ENCODE measurements at places on chromosomes 1 and 21. TPM values are rescaled to one million over a fixed set of nuclear protein-coding genes. Genes with fewer than 3 reads are reported as not detected.
A peak's percentile ranks its signal among the peaks of the same experiment; 100 is the strongest.

Gene HDGF
- total RNA-seq: 304 TPM

- no peaks in the 10 kb centered on the region for H3K27me3 ChIP-seq
- no peak overlapping the region for H3K27ac ChIP-seq
- no peak overlapping the region for H3K4me3 ChIP-seq
- peaks cover 5% of the 10 kb centered on the region for H3K4me1 ChIP-seq
- DNase-seq: no peak
- H3K36me3 ChIP-seq: peaks cover 4% of the 10 kb centered on the region
Observed at GRCh38 chr1:196409586-196409985, 198.7 kb downstream of the KCNT2 start.

DNA sequence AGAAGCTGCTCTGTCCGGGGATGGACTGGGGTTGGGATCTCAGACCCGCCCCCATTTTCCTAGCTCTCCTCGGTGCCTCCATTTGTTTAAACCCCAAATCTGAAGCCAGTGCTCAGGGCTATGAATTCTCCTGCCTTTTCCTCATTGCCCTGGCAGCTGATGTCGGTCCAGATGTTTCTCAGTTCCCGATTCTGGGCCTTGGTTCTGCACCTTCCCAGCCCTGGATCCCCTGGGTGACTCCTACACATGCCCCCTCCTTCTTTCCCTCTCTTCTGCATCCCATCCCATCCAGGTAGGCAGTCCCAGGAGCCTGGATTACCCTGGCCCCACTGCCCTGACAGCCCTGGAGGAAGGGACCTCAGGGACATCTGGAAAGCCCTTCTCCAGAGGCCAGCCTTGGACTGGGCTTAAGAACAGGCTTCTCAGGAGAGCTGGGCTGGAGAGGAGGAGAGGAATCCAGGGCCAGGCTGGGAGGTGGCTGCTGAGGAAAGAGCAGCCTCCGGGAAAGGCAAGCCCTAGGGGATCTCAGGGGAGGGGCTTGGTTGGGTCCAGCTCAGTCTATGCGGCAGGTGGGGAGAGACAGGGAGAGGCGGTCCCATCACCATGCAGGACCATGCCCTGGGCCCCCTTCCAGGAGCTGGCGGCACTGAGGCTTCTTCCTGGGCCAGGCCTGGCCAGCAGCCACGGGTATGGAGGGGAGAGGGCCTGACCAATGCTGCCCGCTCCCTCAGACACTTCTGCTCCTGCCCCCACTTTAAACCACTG lies 6.8 kb upstream of the EPS8L3 start:
- H3K27me3 ChIP-seq: peaks cover 3% of the 10 kb centered on the region
- no peak overlapping the region for H3K4me3 ChIP-seq
- H3K4me1 ChIP-seq: peaks cover 14% of the 10 kb centered on the region
- H3K27ac ChIP-seq: no peak overlapping the region
- DNase-seq: no peak
- H3K36me3 ChIP-seq: no peaks in the 10 kb centered on the region

DNA sequence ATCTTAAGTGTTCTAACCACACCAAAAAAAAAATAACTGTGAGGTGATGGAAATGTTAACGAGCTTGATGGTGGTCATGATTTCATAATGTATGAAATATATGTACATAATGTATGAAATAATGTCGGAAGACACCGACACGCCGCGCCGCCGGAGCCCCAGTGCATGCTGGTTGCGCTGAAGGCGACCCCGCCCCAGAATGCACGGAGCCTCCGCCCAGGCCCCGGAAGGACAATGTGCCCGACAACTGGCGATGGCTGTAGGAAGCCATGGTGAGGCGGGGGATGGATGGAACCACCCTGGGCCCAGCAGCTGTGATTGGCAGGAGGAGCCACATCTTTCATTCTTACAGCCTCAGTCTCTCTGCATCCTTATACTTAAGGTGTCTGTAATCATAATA lies 7.4 kb downstream of the OR2T10 start:
- no peak overlapping the region for H3K27ac ChIP-seq
- peaks cover 9% of the 10 kb centered on the region for H3K36me3 ChIP-seq

DNA sequence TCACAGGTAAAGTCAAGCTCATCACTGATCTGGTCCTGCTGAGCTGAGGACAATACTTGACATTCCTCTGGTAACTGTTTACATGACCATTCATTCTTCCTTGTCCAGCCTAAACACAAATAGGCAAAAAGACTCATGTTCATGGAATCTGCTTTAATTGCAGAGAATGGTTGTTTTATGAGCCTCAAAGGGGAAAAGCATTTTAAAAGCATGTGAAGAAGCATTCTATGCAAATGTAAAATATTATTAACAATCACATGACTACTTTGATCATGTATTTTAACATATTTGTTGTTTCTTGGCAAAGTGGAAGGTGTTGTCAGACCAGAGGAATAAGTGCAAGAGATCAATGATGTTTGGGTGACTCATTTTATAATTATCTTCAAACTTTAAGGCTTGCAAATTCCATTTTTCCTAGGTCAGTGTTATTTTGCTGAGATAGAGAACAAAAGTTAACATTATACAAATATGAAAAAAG lies 133.7 kb downstream of the RUNX1 start:
- peaks cover 8% of the 10 kb centered on the region for H3K4me1 ChIP-seq
- no peaks in the 10 kb centered on the region for H3K27me3 ChIP-seq
- H3K4me3 ChIP-seq: no peak overlapping the region
- DNase-seq: no peak
- H3K36me3 ChIP-seq: no peaks in the 10 kb centered on the region

GRCh38 chr1:53412285-53413174 lies 46.7 kb upstream of the DMRTB1 start:
- H3K4me1 ChIP-seq: peaks cover 48% of the 10 kb centered on the region
- no peak for DNase-seq
- no peak overlapping the region for H3K4me3 ChIP-seq
- peak overlapping the region; percentile 45 for H3K27ac ChIP-seq

DNA sequence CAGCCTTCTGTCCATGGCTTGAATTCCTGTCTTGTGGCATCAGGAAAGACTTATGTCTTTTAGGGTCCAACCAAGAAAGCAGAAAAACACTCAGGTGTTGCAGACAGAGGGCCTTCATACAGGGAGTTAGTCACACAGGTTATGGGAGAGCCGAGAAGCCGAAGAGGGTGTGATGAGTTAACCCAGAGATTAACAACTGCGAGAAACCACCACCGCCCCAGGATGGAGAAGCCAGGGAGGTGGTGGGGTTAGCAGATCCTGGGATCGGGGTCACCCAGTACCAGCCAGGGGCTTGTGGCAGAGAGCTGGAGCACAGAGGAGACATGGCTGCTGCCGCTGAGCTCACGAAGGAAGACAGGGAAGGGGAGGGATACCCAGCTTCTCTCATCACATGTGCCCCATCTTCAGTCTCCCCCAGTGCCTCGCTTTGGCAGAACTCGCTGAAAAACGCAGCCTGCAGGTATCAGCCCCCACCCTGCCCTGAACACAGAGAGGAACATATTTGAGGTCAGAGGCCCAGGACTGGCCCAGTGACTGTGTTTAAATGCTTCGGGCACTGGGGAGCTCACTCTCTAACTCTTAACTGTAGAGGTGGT lies 58.7 kb downstream of the RUNX3 start:
- no peak overlapping the region for H3K27ac ChIP-seq
- H3K4me1 ChIP-seq: no peaks in the 10 kb centered on the region

Gene TPTE
- not detected for total RNA-seq

GRCh38 chr1:206783506-206783905 lies 11.2 kb upstream of the IL10 start:
- no peak for DNase-seq
- H3K4me1 ChIP-seq: peaks cover 39% of the 10 kb centered on the region
- H3K36me3 ChIP-seq: no peaks in the 10 kb centered on the region
- H3K27me3 ChIP-seq: no peaks in the 10 kb centered on the region
- H3K4me3 ChIP-seq: no peak overlapping the region
- H3K27ac ChIP-seq: no peak overlapping the region

- no peak overlapping the region for H3K4me3 ChIP-seq
- no peak overlapping the region for H3K27ac ChIP-seq
- H3K4me1 ChIP-seq: peaks cover 3% of the 10 kb centered on the region
- H3K27me3 ChIP-seq: no peaks in the 10 kb centered on the region
- H3K36me3 ChIP-seq: peaks cover 22% of the 10 kb centered on the region
Observed at GRCh38 chr1:213274140-213274539, 223.1 kb downstream of the RPS6KC1 start.

- no peak for DNase-seq
- no peaks in the 10 kb centered on the region for H3K27me3 ChIP-seq
- H3K4me3 ChIP-seq: no peak overlapping the region
- no peaks in the 10 kb centered on the region for H3K36me3 ChIP-seq
- H3K27ac ChIP-seq: no peak overlapping the region
Observed at GRCh38 chr1:187237542-187237941, 408.8 kb downstream of the PLA2G4A start.

Gene CELA3A
- total RNA-seq: not detected

Gene EDARADD
- total RNA-seq: 3.0 TPM

DNA sequence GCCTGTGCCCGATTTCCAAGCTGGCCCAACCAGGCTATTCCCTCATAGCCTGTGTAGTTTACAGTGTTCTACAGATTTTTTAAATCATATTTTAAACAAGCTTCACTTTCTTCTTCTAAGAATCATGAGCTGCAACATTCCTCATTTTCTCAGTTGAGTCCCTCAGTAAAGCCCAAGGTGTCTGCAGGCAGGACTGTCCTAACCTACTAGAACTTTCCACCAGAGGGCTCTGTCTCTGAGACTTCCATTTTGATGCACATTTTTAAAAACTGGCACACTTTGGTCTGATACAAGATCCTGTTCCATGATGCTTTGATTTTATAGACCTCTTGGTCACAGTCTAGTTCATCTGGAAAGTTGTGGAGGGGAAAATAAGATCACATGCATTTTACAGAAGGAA lies 21.6 kb upstream of the SLAMF6 start:
- H3K27ac ChIP-seq: no peak overlapping the region
- no peaks in the 10 kb centered on the region for H3K36me3 ChIP-seq

DNA sequence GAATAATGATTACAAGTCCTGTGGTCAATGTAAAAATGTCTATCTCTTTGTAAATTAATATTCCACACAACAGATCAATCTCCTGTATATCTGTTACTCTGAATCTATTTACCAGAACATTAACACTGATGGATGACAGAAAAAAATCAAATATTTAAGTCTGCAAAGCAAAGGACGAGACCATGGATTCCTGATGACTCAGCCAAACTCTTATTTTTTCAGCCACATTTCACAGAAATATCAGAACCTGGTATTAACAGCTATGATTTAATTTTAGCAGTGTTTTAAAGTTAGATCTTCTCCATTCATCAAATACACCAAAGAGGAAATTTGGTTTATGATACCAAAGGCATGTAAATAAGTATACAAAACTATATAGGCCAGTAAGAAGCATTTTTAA lies 46.1 kb downstream of the FAF1 start:
- no peak overlapping the region for H3K4me3 ChIP-seq
- H3K27ac ChIP-seq: no peak overlapping the region
- no peak for DNase-seq

DNA sequence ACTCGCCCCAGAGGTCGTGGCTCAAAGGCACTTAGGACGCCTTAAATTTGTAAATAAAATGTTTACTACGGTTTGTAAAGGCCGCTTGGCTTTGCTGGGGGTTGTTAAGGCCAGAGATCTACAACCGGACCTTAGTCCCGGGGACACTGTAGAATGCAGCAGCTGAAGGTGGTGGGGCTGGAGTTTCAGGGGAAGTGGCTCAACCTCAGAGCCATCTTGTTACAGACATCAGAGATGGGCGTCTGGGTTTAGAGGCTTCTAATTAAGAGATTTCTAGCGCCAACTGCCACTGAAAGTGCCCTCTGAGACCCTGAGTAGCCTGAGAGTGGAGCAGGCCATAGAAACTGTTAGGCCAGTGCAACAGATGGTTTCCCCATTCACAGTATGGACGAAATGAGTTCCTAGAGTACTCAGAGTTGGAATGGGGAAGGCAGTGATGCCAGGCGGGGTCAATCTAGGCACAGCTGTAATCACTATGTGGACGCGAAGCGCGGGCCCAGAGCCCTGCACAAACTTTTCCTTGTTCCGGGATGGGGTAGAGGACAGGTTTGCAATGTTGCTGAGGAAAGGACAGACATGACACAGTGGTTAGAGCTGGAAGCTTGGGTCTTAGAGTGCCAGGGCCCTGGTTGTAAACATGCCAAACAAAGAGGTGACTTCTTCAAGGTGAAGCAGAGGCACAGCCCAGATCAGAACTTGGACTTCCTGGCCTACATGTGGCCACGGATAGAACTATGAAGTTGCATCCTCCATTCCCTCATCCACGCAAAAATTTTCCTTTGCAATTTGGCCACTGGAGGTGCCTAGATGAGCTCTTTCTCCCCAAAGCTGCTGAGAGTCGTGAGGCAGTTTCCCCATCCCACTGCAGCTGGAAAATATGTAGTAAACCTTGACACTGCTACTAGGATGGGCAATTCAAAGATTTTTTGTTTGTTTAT lies 6.0 kb downstream of the HLX start:
- peaks cover 100% of the 10 kb centered on the region for H3K27me3 ChIP-seq
- H3K4me1 ChIP-seq: peaks cover 24% of the 10 kb centered on the region
- H3K36me3 ChIP-seq: peaks cover 5% of the 10 kb centered on the region
- H3K27ac ChIP-seq: peak overlapping the region; percentile 40
- no peak for DNase-seq

- peaks cover 55% of the 10 kb centered on the region for H3K27me3 ChIP-seq
Observed at GRCh38 chr1:245153081-245153551, 1.7 kb upstream of the KIF26B start.

DNA sequence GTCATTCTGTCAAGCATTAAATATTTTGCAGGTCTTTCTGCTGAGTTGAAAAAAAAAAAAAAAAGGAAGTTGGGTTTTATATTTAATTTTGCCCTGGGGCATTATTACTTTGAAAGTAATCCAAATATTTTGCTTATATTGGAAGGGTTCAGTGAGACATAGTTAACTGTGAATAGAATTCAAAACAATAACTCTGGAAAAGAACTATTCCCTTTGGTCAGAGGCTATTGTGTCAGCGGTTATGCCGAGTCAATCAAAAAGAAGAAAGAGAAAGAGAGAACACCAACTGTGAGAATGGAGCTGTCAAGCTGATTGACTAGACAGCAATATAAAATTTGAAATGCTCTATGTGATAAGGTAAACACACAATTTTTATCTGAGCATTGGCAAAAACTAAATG lies 761.7 kb downstream of the ADGRL2 start:
- H3K4me1 ChIP-seq: peaks cover 49% of the 10 kb centered on the region
- H3K27ac ChIP-seq: no peak overlapping the region
- H3K4me3 ChIP-seq: no peak overlapping the region

DNA sequence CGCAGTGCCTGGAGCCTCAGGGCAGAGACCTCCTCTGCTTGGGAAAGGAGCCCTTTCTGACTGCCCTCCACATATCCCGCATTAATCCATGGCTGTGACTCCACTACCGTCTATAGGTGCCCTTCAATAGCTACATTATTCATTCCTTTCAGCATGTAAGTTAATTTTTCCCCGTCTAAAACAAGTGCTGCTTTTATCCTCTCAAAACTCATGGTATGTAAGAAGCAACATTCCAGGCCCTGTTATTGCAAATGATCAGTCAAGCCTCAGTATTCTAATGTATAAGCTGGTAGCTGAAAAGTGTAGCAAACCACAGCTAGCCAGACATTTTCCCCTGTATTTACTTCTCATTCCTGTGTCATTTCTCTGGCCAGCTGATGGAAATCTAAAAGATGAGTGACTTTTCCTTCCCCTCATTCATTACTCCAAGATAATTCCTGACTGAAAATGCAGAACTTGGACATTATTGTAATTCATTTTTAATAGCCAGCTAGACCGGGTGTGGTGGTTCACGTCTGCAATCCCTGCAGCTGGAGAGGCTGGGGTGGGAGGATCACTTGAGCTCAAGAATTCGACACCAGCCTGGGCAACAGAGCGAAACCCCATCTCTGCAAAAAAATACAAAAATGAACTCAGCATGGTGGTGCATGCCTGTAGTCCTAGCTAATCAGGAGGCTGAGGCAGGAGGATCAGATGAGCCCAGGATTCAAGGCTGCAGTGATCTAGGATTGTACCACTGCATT lies 88.5 kb upstream of the SOD1 start:
- no peak overlapping the region for H3K4me3 ChIP-seq
- H3K36me3 ChIP-seq: peaks cover 5% of the 10 kb centered on the region
- no peaks in the 10 kb centered on the region for H3K27me3 ChIP-seq
- H3K4me1 ChIP-seq: peaks cover 28% of the 10 kb centered on the region
- H3K27ac ChIP-seq: no peak overlapping the region

Gene MNDA
- not detected for total RNA-seq

Gene TCEA3
- 1.5 TPM for total RNA-seq

Measured in neural crest cell (in vitro differentiated cells).